Naive thymus-derived CD4-positive, alpha-beta T cell (primary cell): ENCODE measurements at places on chromosomes 1 and 21. TPM values are rescaled to one million over a fixed set of nuclear protein-coding genes. Genes with fewer than 3 reads are reported as not detected.

FAM163A gene
- 0.17 TPM for total RNA-seq

TEKT2 gene
- total RNA-seq: not detected

DIRAS3 gene
- total RNA-seq: not detected

LHX8 gene
- not detected in 2 replicates for total RNA-seq

FALEC gene
- not detected for total RNA-seq

HMGCS2 gene
- not detected for total RNA-seq

GBP4 gene
- total RNA-seq: 169 and 174 TPM in 2 replicates

OR10J5 gene
- not detected for total RNA-seq

FMO5 gene
- 0.57 TPM for total RNA-seq

BNIPL gene
- 9.4 TPM for total RNA-seq

CASQ2 gene
- total RNA-seq: not detected

GSTM1 gene
- not detected for total RNA-seq

RNU1-4 gene
- 2,907 TPM for total RNA-seq

ETV3L gene
- not detected for total RNA-seq

SYT6 gene
- not detected for total RNA-seq

BEST4 gene
- total RNA-seq: 0.51 and 0.77 TPM in 2 replicates

TCHH gene
- not detected for total RNA-seq

HSD3B2 gene
- total RNA-seq: not detected

SELENBP1 gene
- total RNA-seq: not detected

PBX1 gene
- 2.9 TPM for total RNA-seq

SNX7 gene
- 0.19 TPM for total RNA-seq

KIF2C gene
- total RNA-seq: 1.1 TPM

KCNJ15 gene
- 0.86 TPM for total RNA-seq
